ENCODE measurements at places on chromosomes 13 and 19. TPM values are rescaled to one million over a fixed set of nuclear protein-coding genes. Genes with fewer than 3 reads are reported as not detected.

- DNase-seq, result no peak
Measured at GRCh38 chr13:113367771-113368170, 3.8 kb upstream of the GRTP1 start.

GRCh38 chr13:99663908-99664307, 162.6 kb downstream of the TM9SF2 start:
- no peak for DNase-seq

The SIGLEC11 gene
- total RNA-seq, result 1.5 TPM

The ZNF665 gene
- 4.3 TPM for total RNA-seq

The F7 gene
- 0.26 TPM for total RNA-seq

- DNase-seq, result no peak
Measured at GRCh38 chr19:273393-273792, 17.8 kb downstream of the PLPP2 start.

The TEX26 gene
- 0.26 TPM for total RNA-seq

DNA sequence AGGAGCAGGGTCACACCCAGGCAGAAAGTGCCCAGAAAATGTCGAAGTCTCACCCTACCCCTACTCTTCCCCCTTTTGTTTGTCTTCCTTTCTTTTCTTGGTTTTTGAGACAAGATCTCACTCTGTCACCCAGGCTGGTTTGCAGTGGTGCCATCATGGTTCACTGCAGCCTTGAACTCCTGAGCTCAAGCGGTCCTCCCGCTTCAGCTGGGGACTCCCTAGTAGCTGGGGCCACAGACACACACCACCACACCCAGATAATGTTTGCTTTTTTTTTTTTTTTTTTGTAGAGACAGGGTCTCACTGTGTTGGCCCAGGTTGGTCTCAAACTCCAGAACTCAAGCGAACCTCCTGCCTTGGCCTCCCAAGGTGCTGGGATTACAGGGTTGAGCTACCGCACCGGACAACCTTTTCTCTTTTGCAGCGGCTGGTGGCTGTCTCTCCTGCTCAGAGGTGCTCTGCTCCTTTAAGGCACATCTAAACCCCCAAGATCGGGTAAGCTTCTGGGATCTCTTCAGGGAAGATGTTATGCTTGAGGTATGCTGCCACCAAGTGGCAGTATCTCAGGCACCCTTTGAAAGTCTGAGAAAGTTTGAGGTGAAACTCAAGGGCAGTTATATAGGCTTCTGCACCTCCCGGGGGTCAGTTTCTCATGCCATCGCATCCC, 22.4 kb upstream of the EBI3 start:
- no peak for DNase-seq

The KRTDAP gene
- total RNA-seq, result not detected
